ENCODE measurements at places on chromosomes 3 and 15.

DNA sequence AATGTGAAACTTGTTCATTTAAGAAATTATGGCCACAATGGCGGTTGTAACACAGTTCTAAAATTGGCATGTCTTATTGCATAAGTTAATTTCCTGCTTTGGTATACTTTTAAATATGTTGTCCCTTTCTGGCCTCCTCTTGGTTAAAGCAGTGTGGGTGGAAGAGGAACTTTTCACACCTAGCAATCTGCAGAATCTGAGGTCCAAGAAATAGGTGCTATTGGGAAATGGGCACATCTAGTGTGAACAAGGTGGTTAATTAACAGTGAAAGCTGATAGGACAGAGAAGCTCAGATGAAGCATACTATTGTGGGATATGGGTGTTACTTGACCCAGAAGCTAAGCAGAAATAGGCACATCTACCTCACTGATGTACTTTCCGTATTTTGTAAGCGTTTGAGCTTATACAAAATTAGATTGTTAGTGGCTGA is 10.6 kb downstream of the CMC1 start:
- no peak for DNase-seq

DNA sequence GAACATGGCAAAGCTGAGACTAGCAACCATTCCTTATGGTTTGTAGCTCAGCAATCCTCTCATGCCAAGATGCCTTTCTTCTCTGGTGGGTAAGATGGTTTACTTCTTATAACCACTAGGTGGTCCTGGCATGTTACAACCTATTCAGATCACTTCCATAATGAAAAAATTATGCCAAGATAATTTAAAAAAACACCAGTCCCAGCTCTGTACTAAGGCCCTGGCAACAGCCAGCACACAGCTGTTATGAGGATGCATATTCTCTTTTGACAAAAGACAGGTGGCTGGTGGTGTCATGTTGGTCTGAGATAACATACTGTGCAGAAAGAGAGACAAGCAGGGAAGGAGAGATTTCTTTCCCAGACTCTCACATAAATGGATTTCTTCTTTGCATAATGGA is 65.7 kb upstream of the FRMD4B start:
- DNase-seq, result no peak

DNA sequence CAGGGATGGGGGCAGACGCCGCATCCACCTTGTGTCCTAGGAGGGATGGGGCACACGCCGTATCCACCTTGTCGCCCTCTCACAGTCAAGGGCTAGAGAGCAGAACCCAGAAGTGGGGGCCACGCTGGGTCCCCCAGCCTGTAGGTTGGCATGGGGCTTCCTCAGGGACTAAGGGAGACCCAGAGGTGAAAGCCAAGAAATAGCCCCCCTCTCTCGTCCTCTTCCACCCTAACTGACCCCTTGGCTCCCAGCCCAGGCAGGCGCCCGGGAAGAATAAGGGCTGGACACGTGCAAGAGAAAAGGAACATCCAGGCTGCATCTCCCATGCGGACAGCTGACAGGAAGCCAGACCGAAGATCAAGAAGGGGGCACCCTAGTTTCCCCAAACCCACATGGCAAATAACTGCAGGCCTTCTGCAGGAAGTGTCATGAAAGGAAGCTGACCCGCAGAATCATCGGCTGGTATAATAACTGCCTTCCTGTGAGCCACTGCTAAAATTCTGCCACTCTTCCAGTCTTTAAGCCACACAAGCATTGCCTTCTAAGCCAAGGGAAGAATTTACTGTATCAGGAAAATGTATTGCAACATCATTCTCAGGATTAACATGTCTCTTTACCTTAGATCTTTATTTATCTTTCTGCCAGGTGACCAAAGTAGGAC is 38.5 kb upstream of the TFRC start:
- no peak for DNase-seq

- DNase-seq, result no peak
Measured at GRCh38 chr15:63677778-63678177, 80.6 kb downstream of the FBXL22 start.

GRCh38 chr3:22392286-22392685 is 641.3 kb upstream of the ZNF385D start:
- no peak for DNase-seq

DNA sequence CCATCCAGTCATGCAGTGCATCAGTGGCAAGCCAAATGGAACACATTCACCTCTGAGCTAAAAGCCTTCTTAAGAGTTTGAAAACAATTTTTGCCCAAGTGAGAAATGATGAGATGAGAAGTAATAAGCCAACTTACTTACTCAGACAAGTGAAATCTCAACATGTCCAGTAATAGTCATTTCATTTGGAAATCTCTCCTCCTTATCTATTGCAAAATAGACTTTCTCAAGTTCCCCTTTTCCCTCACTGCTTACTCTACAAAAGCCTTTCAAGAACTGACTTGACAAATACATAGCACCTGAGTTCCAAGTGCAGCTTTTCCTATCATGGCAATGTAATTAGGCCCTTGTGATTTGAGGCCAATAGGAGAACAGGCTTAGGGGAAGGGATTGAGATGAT is 282.3 kb downstream of the SLC9A9 start:
- no peak for DNase-seq

- no peak for DNase-seq
Measured at GRCh38 chr15:52529940-52530339, 1.3 kb upstream of the MYO5A start.

- no peak for DNase-seq
Measured at GRCh38 chr3:143192193-143192592, 72.6 kb downstream of the CHST2 start.

DNA sequence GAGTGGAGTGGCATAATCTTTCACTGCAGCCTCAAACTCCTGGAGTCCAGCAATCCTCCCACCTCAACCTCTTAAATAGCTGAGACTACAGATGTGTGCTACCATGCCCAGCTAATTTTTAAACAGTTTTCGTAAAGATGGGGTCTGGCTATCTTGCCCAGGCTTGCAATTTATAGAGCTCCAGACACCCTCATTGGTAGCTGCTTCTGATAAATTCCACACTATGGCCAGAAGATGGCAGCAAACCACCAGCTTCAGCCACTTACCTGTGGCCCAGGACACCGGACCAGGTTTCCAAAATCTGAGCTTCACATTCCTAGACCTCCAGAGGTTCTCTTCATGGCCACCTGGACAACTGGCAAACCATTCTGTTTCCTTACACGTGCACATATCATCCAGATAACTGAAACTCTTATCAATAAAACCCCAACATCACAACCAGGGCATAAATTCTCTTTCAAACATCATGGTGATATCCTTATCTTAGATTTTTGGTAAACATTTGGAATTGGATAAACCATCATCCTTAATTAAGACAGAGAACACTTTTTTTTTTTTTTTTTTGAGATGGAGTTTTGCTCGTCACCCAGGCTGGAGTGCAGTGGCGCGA is 28.9 kb downstream of the FBXW12 start:
- DNase-seq, result peak; percentile 29

DNA sequence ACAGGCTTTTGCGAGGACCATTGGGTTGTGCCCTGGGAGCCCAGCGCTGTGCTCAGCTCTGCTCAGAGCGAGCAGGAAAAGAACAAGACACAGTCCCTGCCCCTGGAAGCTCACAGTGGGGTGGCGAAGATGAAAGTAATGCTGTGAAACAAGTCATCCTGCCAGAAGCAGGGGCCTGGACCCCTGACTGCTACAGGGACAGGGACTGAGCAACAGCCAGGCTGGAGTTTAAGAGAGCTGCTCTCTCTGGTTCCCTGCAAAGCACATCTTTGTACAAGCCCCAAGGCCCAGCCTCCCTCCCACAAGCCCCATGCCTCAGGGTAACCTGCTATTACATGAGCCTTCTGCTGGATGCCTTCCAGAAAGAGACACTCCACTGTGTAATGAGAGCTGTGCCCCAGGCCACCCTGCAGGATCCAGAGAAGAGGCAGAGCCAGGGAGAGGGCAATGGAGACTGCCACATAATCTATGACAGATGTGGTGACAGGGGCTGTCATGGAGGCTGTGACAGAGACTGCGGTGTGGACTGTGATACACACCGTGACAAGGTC is 7.1 kb upstream of the HCN4 start:
- no peak for DNase-seq

DNA sequence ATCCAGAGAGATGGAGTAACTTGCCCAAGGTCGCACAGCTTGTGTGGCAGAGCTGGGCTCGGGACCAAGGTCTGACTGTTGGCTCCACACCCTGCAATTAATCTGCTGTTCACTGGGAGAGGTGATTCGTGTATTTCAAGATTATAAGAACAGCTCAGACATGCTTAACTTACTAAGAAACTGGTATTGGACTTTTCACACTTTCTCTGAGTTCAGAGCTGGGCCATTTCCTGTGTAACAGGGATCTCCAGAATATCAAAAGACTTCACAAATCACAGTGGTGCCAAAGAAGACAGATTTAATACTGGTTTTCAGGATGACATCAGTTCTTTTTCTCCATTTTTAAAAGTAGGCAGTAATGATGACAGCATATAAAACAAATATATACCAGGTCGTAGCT is 156.8 kb upstream of the UBE2E1 start:
- DNase-seq, result no peak

- no peak for DNase-seq
Measured at GRCh38 chr15:87939848-87940457, 316.6 kb downstream of the NTRK3 start.

DNA sequence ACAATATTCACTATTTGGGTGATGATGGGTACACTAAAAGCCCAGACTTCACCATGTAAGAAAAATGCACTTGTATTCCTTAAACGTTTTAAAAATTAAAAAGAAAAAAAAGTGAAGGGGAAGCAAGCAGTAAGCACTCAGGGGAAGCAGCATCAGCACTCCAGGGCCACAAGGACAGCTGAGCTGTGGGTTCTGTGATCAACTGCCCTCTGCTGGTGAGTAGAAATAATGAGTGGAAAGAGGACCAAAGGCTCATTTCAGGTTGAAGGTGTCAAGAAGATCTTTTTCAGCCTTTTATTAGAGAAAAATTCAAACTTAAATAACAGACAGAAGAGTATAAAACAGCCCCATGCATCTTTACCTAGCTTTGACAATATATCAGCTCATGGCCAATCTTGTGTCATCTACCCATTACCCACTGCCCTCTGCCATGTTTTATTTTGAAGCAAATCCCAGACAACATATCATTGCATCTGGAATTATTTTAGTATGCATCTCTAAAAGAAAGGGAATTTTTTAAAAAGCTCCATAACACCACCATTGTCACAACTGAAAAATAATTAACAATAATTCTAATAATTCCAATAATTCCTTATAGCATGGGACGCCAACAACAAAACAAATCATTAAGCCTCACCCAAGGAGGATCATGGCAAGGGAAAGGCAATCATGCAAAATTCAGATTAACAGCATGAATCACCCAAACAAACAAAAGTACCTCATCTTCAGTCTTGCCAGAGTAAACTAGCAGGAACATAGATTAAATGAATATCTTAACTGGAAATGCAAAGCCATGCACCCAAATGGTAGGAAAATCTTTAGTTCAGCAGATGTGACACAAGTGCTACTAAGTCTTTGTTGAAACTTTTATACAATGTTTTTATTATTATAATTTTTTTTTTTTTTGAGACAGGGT is 42.5 kb downstream of the TAMM41 start:
- DNase-seq, result peak; percentile 29

DNA sequence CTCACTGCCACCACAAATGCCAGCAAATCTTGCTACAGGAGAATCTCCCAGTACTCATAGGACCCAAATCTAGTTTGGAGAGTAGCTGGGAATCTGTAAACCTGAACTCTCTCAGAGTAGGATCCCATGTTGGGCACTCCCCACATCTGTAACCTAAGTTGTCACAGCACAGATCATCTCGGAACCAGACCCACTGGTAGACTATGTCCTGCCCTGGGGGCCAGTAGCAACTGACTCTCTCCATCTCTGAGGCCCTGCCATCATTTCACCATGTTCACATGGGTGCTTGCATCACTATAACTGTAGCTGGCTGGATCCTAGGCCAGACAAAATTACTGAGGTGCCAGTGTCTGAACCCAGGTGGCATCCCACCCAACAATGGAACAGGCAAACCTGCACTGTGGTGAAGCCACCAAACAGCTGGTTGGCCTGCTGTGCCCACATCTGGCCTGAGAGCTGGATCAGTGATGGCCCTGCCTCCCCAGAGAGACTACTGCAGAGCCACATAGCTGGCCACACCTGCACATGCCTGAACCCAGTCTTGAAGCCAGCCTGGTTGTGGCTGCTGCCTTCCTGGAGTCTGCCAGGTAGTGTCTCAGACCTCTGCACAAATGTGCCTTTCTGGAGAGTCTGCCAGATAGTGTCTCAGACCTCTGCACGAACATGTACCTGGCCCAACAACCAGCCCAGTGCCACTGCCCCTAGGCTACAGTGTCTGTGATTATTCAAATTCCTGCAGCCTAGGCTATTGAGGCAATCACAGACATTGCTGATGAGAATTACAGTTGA is 82.0 kb downstream of the ISL2 start:
- DNase-seq, result no peak
